Kidney tubule cell (primary cell): ENCODE measurements at places on chromosomes 3 and 15.

GRCh38 chr3:73604451-73604850, 20.3 kb downstream of the PDZRN3 start:
- DNase-seq: no peak

GRCh38 chr15:55588070-55588814, at the start of gene PYGO1:
TSS of gene PYGO1 (minus strand) at chr15:55588345. CDS start at chr15:55587883, 462 bp downstream.
- DNase-seq: peak; percentile 63

DNA sequence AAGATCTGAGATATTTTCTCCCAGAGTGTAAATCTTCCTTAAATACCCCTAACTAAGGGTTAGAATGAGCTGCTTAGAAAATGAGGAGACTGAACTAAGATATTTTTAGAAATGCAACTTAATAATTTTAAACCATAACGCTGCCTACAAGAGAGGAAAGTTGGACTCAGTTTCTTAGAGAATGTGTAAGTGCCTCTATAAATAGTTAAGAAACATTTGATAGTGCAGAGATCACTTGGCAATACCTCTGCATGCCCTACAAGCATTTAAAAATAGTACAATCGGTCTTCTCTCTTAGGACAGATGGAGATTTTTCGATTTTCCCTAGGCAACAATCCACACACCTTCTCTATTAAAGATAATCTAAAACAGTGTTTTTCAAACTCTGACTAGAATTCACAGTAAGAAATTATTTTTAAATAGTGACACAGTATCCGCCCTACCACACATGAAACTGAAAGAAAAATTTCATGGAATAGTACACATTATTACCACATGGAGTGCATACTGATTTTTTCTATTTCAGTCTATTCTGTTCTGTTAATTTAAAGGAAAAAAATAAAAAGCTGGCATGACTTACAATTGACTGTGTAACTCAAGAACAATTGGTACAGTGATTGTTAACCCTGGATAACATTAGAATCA, 83.2 kb downstream of the GADL1 start:
- no peak for DNase-seq

- DNase-seq: no peak
Measured at GRCh38 chr3:86867982-86868381, 123.0 kb downstream of the VGLL3 start.

GRCh38 chr3:101735833-101736232, 11.4 kb downstream of the CEP97 start:
- no peak for DNase-seq

- DNase-seq: no peak
Measured at GRCh38 chr3:124776856-124777255, 46.6 kb downstream of the UMPS start.

DNA sequence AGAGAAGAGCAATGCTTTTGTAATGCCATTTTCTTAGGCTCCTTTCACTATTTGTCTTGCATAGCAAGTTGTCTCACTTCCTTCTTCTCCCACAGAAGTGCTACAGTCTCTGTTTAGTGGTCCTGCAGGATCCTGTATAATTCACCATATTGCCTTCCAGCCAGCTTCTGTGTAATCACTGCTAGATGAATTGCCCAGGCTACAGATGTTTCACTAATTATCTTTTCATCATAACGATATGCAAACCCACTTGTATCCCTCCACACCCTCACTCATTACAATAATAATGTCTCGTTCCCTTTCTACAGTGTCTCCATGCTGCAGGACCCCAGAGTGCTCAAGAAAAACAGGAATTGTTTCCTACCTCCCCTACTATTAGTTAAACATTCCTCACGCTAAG, 402.9 kb downstream of the TBL1XR1 start:
- DNase-seq: no peak

GRCh38 chr15:79092382-79092781, 1.8 kb upstream of the RASGRF1 start:
- DNase-seq: no peak

DNA sequence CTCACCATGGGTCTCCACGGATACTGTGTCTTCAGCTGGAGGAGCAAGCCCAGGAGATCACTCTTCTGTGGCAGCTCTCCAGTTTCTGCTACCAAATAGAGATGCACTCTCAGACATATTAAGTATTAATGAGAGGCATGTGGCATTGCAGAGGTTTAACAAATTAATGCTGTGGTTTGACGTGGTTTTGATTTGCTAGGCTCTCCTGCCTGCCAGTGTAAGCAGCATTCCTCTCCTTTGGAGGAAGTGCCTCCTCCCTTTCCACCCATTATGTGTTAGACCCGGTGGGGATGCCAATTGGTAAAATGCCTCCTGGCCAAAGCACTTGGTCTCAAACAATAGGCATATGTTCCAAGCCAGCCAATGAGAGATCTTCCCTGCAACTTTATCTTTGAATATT, 124.8 kb downstream of the MYLK start:
- peak; percentile 62 for DNase-seq

DNA sequence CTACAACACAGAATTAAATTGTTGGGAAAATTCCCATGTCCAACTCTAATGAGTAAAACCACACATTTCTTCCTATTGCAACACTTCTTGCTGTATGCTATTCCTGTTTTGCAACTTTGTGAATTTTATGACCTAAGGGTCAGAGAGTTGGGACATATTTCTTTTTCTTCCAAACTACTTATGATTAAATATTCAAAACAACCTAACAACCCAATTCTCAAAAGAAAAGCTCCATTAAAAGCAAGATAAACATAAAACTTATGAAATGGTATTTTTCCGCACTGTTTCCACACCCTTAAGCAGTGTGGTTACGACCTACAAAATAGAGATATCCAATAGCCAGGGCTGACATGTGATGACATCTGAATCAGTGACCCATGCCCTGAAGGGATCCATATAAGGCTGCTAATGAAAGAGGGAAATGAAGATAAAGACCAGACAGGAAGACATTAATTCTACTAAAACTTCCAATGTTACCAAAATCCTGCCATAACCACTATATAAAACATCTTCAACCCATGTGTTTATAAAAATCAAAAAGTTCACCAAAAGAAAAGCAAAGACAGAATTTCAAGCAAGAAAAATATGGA, 45.6 kb downstream of the DMXL2 start:
- no peak for DNase-seq

DNA sequence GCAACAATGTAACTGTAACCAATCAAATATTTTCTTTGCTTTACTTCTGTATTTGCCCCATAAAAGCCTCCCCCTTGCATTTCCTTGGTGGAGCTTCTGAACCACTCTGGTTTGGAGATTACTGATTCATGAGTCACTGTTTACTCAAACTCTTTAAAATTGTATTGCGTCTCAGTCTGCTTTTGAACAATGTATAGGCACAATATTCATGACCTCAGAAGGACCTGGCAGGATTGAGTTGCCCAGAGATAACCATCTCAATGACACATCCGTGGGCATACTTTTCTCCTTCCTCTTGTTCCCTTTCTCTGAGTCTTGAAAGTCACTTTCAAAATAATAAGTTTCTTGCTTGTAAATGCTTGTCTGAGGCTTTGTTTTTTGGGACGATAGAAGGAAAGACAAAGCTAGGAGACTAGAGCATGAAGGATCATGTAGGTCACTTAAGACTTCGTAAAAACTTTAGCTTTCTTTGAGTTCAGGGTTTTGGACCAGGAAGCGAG, 57.1 kb upstream of the POU1F1 start:
- peak; percentile 95 for DNase-seq

GRCh38 chr3:115996420-115997108, 373.3 kb downstream of the GAP43 start:
- peak; percentile 69 for DNase-seq

- DNase-seq: peak; percentile 71
Measured at GRCh38 chr15:40506964-40507571, 36.3 kb downstream of the CHST14 start.

DNA sequence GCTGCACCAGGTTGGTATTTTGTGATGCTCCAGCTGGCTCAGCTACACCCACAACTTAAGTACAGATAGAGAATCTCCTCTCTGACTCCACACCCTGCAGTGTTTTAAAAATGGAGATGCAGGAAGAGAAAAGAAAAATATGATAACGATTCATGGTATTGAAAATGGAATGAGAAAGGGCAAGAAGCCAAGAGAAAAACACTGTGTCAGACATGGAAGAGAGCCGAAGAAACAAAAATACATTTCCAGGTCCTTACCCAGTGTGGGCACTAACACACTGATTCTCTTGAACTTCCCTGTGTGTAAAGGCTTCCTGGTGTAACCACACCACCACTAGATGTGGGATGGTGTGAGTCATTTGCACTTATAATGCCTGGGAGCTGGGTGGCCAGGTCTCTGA, 93.1 kb downstream of the GMPS start:
- peak; percentile 25 for DNase-seq

DNA sequence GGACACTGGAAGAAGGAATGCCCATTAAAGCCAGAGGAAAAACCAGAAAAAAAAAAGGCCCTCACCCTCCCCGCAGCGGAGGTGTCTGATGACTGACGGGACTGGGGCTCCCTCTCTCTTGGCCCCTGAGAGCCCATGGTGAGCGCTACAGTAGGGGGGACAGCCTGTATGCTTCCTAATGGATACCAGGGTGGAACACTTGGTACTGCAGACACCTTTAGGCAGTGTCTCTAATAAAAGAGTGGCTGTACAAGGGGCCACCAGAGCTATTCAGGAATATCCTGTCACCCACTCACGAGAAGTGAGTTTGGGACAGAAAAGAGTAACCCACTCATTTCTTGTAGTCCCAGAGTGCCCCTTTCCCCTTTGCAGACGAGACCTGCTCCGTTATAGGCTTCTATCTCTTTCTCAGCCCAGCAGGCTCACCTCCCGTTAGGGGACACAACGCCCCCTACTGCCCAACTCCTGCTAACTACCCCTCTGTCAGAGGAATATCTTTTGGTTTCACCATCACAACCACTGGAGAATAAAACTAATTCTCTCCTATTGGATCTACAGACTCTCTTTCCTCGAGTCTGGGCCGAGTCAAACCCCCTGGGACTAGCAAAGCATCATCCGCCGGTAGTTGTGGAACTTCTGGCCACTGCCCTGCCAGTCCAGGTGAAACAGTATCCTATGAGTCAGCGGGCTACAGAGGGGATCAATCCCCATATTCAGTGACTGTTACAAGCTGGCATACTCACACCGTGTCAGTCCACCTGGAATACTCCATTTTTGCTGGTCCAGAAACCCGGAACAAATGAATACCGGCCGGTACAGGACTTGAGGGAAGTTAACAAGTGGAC, 40.8 kb downstream of the ZBTB11 start:
- DNase-seq: peak; percentile 49

GRCh38 chr3:144947895-144948294, 976.3 kb downstream of the DIPK2A start:
- no peak for DNase-seq

- DNase-seq: no peak
Measured at GRCh38 chr3:46389306-46389705, 17.6 kb downstream of the CCR5AS start.

DNA sequence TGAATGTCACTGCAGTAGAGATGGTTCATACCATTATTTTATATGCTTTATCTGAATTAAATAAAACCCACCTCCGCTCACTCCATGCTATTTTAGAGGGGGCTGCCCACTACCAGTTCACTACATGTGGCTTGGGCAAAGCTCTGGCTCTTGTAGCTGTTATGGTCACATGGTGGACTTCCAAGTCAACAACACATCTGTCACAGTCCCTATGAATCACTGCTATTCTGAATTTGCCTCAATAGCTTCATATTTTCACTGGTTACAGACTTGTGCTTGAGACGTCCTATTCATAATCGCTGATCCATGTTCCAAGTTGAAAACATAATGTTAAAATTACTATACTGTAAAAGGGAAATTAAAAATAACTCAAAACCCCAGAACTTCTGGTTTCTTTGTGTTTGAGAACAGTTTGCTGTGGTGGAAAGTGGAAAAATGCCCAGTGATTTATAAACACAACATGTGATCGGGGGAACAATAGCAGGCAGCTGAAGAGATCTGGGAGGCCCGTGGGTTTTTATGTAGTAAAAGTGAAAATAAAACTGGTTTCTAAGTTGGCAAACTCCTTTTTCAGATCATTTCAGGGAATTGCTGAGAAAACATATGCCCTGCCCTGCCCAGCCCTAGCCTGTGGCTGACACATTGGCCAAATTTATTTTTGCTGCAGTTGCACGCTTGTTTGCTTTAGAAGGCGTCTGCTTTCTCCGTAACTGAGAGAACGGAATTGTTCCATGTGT, 128.8 kb upstream of the PRR23C start:
- DNase-seq: no peak

- DNase-seq: peak; percentile 87
Measured at GRCh38 chr15:90902040-90902839, 862 bp upstream of the MAN2A2 start.

- DNase-seq: no peak
Measured at GRCh38 chr3:191074511-191074910, 124.5 kb upstream of the OSTN start.

DNA sequence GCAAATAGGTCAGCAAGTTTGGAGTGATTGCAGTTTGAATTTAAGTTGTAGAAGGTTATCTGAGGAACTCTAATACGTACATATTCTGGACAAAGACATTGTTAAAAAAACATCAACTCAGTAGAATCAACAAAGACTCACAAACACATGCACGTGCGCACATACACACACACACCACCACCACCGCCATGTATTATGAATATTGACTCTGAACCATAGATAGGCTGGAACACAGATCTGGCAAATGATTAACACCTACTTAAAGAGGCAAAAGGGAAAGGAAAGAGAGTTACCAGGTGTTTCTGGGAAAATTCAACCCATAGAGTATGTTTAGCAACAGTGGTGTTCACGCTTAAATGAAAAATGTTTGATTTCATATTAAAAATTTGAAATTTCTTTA, 334.2 kb upstream of the ALCAM start:
- no peak for DNase-seq

DNA sequence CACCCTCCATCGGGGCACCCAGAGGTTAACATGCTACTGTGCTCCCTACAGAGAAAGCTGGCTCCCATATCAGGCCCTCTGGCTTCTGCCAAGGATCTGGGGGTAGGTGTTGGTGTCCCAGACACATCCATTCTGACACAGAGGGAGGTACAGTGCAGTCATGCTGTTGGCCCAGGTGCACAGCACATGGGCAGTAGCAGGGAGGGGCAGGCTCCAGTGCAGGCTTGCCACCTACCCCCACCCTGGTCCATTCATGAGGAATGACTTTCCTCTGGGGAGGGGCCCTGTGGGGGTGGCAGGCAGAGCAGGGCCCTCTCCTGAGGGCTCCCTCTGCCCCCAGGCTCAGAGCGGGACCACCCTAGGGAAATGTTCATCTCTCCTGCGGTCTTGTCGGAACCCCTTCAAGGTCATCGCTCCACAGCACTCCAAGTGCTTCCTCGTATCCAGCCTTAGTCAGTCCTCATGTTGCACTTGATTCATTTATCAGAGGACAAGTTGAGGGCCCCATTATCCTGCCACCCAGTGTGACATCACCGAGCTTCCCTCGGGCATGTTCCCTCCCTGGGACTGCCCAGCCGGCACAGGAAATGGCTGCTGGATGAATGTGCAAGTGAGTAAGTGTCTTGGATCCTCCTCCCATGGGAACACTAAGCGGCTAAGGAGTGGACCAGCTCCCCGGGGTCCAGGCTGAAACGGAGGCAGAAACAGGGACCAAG, 10.0 kb downstream of the DUSP7 start:
- peak; percentile 99 for DNase-seq
